ENCODE measurements at places on chromosomes 6 and 20.

- no peak overlapping the region for H3K4me3 ChIP-seq
- DNase-seq: no peak
- H3K27me3 ChIP-seq: peaks cover 11% of the 10 kb centered on the region
Observed at GRCh38 chr6:137087902-137088301, 43.1 kb upstream of the IL20RA start.

DNA sequence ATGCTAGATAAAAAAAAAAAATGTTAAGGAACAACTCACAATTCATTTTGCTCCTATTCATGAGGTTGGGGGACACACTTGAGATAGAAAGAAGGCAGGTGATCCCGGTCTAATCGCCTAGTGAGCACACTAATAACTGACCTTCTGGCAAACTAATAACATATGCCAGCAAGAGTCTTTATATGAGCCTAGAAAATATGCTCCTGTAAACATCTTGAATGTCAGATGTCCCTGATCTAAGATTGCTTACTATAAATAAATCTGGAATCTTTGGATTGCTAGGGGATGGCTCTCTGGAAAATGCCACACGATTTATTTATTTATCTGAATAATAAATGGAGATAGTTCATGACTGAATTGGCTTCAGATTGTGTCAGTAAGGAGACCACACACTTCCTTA is 821.9 kb downstream of the GRIK2 start:
- no peak overlapping the region for H3K27ac ChIP-seq
- DNase-seq: no peak
- H3K27me3 ChIP-seq: no peaks in the 10 kb centered on the region
- H3K36me3 ChIP-seq: no peaks in the 10 kb centered on the region

- H3K4me1 ChIP-seq: peaks cover 23% of the 10 kb centered on the region
- no peak overlapping the region for H3K4me3 ChIP-seq
- no peaks in the 10 kb centered on the region for H3K27me3 ChIP-seq
- no peak for DNase-seq
Observed at GRCh38 chr6:20447581-20448132, 46.0 kb downstream of the E2F3 start.

GRCh38 chr20:49615401-49616153 is 47.6 kb upstream of the PTGIS start:
- no peak for DNase-seq
- H3K36me3 ChIP-seq: no peaks in the 10 kb centered on the region

DNA sequence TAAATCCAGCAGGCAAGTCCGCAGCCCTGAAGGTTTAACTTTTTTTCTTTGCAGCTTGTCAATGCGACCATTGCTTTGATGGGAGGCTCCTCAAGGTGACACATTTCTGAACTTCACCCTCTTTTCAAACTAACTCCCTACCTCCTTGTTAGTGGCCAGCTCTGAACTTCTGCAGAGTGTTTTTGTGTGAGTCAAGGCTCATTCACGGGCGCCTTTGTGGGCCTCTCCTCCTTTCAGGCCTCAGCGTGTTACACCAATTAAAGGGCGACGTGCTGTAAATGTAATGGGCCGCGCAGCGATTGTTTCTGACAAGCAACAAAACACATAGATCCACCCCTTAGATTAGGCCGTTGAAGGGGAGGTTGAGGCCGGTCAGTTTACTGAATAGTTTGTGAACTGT is 45.5 kb upstream of the NR2E1 start:
- H3K36me3 ChIP-seq: no peaks in the 10 kb centered on the region
- H3K4me1 ChIP-seq: peaks cover 36% of the 10 kb centered on the region
- no peak for DNase-seq
- no peak overlapping the region for H3K27ac ChIP-seq

DNA sequence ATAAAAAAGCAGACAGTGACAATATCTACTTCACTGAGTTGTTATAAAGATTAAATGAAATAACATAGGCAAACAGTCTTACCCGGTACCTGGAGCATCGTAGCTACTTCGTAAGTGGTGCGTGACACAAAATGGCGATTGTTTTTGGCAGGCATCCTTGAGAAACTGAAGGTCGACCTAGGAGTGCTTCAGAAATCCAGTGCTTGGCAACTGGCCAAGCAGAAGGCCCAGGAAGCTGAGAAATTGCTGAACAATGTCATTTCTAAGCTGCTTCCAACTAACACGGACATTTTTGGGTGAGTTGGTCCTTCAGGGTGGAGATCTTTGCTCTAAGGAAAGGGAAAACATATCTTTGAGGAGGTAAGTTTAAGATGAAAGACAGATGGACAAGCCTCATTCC is 4.8 kb downstream of the BPIFA2 start:
- H3K27ac ChIP-seq: no peak overlapping the region
- H3K36me3 ChIP-seq: no peaks in the 10 kb centered on the region
- peaks cover 6% of the 10 kb centered on the region for H3K27me3 ChIP-seq
- H3K4me3 ChIP-seq: no peak overlapping the region

DNA sequence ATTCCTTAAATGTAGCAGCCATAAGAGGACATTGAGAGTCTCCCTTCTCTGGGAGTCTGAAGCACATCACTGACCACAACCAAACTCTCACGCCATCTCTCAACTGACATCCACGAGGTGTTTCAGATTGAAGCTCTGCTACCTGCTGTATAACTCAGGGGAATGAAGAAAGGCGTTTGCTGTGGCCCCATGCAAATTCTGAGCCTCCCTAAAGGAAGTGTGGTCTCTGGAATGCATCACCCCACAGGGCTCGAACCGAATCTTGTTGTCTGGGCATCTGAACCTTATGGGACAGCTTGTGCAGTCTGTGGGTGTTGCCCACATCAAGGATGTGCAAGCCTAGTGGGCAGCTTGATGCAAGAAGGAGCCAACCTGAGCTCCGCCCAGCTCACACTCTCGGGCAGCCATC is 10.9 kb downstream of the PMEPA1 start:
- H3K4me1 ChIP-seq: peaks cover 58% of the 10 kb centered on the region
- H3K27me3 ChIP-seq: no peaks in the 10 kb centered on the region
- peak overlapping the region; percentile 90 for H3K27ac ChIP-seq
- DNase-seq: no peak
- H3K4me3 ChIP-seq: peak overlapping the region; percentile 48

DNA sequence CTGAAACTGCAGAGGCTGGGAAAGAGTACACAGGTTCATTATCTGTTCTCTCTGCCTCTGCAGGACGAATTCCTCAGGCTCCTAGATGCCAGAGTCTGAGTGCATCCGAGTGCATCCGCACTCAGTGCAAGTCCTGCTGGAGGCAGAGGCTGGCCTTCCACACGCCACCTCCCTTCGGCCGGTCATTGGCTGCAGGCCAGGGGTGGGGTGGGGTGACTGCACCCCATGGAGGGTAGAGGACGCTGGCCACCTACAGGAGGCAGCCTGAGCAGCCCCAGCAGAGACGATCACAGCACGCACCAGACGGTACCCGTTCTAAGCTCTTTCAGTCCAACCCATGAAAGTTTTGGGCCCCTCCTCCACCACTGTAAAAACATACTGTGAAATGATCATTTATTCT is 11.7 kb downstream of the SFT2D1 start:
- no peaks in the 10 kb centered on the region for H3K27me3 ChIP-seq
- peaks cover 53% of the 10 kb centered on the region for H3K36me3 ChIP-seq
- peaks cover 50% of the 10 kb centered on the region for H3K4me1 ChIP-seq
- H3K27ac ChIP-seq: no peak overlapping the region
- H3K4me3 ChIP-seq: no peak overlapping the region

GRCh38 chr20:58995461-58996225 is 11.4 kb downstream of the CTSZ start:
- H3K36me3 ChIP-seq: peaks cover 86% of the 10 kb centered on the region
- no peak for DNase-seq
- peak overlapping the region; percentile 79 for H3K27ac ChIP-seq
- H3K4me3 ChIP-seq: no peak overlapping the region
- peaks cover 2% of the 10 kb centered on the region for H3K4me1 ChIP-seq

- H3K4me3 ChIP-seq: no peak overlapping the region
- no peaks in the 10 kb centered on the region for H3K36me3 ChIP-seq
- H3K27ac ChIP-seq: no peak overlapping the region
Observed at GRCh38 chr6:903761-904160, 210.8 kb upstream of the EXOC2 start.

DNA sequence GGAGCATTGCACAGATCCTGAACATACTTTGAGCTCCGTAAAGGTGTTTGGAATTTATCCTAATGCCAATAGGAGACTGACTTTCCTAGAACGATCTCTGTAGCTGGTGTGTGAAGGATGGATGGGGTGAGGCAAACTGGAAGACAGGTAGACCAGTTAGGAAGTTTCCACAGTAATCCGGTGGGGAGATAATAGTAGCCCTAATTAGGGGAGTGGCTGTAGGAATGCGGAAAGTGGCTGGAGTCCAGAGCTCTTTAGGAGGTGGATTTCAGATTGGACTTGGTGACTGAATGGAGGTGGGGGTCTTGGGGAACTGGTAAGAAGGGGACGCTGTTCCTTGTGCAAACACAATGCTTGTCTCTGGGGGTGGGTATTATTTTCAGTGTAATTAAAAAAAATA is 146.3 kb downstream of the SOX4 start:
- H3K27ac ChIP-seq: no peak overlapping the region
- H3K27me3 ChIP-seq: peaks cover 4% of the 10 kb centered on the region
- DNase-seq: no peak
- H3K4me1 ChIP-seq: peaks cover 3% of the 10 kb centered on the region
- H3K36me3 ChIP-seq: no peaks in the 10 kb centered on the region

GRCh38 chr6:48280035-48280620 is 169.1 kb upstream of the PTCHD4 start:
- H3K27ac ChIP-seq: no peak overlapping the region
- H3K4me1 ChIP-seq: no peaks in the 10 kb centered on the region
- no peaks in the 10 kb centered on the region for H3K27me3 ChIP-seq
- H3K4me3 ChIP-seq: no peak overlapping the region
- DNase-seq: no peak

DNA sequence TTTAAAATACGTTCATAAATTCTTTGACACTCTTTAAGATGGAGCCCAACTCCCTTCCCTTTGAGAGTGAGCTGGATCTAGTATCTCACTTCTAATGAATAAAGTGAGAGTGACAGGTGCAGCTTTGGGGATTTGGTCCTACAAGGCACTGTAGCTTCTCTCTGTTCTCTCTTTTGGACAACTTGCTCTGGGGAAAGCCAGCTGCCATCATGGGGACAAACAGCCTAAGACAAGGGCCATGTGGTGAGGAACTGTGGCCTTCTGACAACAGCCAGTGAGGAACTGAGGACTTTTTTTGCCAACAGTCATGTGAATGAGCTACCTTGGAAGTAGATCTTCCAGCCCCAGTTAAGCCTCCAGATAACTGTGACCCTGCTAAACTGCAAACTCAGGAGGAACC is 272.8 kb upstream of the AGPAT4 start:
- no peaks in the 10 kb centered on the region for H3K27me3 ChIP-seq
- DNase-seq: no peak
- H3K4me1 ChIP-seq: no peaks in the 10 kb centered on the region
- no peak overlapping the region for H3K4me3 ChIP-seq
- no peak overlapping the region for H3K27ac ChIP-seq

DNA sequence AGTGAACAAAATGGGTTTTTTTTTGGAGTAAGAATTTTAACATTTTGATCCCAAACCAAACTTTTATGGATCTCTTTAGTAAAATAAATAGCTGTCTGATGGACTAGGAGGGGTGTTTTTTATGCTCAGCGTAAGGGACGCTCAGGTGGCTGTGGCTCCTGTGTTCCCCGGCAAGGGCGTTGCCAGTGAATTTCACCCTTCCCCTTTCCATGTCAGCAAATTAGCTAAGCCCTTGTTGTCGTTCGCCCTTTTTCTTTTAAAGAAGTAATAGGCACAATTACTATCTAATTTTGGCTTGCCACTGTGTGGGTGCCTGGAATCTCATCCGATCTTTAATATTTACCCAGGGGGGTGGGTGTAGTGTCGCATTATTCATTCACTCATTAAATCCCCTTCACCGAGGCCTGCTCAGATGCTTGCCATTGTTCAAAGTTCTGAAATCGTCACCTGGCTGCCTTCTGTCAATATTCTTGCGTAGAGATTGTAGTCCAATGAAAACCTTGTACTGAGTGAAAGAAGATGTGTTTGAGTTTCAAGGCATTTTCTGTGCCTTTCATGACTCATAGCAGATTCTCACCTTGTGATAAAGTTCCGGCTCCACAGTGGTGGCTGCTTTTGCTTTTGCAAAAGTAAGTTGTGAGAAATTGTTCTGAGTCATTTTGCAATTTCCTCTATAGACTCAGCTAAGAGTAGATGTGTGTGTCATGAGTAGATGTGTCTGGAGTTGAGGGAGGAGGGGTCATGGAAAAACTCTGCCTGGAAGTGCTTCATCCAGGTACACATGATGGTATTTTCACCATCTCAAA is 40.0 kb upstream of the CLDN20 start:
- peak overlapping the region; percentile 37 for H3K4me3 ChIP-seq
- peak overlapping the region; percentile 92 for H3K27ac ChIP-seq
- peak; percentile 50 for DNase-seq
- no peaks in the 10 kb centered on the region for H3K36me3 ChIP-seq
- H3K4me1 ChIP-seq: peaks cover 25% of the 10 kb centered on the region

DNA sequence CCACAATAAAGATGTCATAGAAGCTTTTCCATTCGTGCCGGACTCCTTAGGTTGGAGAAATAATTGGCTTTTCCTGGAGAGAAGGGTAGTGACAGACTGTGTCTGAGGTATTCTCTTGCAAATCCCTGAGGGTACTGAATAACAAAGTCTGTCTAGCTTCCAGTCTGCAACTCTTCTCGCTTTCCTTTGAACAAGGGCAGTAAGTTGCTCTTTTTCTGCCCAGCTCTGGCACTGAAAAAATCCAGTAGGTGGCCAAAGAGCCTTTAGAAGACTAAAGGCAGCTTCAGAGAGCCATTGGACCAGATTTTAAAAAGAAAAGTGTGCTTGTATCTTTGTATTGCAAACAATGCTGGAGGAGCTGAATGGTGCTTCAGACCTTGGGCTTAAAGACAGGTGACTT is 20.7 kb upstream of the RREB1 start:
- peaks cover 5% of the 10 kb centered on the region for H3K27me3 ChIP-seq
- H3K27ac ChIP-seq: peak overlapping the region; percentile 86
- DNase-seq: no peak

Data from activated T-cell treated with anti-CD3 and anti-CD28 coated beads, Interleukin-2, amount 50 U/mL, for 24 hours (primary cell).